Trophoblast cell (in vitro differentiated cells and primary cell): ENCODE measurements at places on chromosomes 2 and 18.
A peak's percentile ranks its signal among the peaks of the same experiment; 100 is the strongest.

DNA sequence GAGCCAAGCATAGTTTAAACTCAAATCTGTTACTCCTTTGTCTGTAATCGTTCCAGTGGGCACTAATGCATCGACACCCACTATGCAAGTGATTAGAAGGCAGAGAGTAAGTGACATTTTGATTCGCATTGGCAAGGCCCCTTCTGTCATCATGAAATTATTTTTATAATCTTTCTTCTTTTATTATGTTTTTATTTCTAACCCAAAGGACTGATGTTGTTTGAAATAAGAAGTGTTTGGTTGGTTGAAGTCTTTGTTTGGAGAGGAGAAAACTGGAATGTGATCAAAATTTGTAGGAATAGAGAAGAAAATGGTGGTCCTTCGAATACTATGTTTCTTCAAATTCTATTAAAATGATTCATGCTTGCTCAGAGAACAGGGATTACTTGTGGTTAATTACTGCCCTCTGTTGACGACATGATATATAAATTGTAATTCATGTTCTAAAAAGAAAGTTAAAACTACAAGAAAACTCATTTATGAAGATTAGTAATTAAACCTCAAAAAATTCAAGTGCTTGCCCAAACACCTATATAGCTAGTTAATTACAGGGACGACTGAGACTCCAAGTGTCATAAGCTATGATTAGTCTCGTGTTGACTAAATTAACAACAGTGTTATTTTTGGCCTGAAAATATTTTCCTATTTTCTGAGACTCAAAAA is 26.4 kb upstream of the TFPI start:
- no peak for DNase-seq

- DNase-seq: no peak
These were observed 31.9 kb upstream of the SNED1 start for GRCh38 chr2:240966457-240966905.

- DNase-seq: no peak
These were observed 119.9 kb upstream of the CAB39 start for GRCh38 chr2:230592775-230593174.

DNA sequence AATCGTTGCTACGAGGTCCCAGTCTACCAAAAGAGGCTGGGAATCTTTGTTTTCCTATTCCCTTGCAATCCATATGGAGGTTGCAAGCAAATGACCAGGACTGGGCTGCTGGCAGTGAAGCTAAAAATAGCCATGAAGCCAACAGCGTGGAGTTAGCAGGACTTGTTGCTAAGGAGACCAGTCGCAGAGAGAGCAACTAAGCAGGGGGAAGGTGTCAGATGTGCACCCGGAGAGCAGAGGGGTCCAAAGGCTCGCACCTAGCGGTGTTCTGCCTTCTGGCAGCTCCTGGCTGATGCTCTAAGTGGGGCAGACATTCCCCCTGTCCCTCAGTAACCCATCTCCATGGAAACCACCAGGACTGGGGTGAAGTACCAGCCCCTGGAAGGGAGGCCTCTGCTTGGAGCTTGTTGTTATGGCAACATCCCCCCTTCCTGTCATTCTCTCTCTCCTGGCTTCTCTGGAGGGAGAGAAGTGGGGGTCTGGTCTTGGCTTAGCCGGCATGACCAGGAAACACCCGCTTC is 84.6 kb downstream of the DNMT3A start:
- no peak for DNase-seq

DNA sequence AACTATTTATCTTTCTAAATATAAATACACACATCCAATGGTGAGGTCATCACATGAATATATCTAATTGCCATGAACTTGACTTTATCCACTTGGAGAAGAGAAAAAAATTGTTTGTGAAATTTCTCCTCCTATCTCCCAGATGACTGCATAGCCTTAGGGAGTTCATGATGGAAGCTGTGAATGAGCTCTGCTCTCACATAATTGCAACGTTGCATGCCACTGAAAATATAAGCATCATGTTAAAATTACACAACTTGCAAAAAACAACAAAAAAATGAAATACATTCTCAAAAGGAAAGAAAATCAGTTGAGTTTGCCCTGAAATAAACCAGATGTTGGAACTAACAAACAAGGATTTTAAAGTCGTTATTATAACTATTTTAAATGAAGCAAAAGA is 50.6 kb upstream of the OSR1 start:
- peak; percentile 12 for DNase-seq

DNA sequence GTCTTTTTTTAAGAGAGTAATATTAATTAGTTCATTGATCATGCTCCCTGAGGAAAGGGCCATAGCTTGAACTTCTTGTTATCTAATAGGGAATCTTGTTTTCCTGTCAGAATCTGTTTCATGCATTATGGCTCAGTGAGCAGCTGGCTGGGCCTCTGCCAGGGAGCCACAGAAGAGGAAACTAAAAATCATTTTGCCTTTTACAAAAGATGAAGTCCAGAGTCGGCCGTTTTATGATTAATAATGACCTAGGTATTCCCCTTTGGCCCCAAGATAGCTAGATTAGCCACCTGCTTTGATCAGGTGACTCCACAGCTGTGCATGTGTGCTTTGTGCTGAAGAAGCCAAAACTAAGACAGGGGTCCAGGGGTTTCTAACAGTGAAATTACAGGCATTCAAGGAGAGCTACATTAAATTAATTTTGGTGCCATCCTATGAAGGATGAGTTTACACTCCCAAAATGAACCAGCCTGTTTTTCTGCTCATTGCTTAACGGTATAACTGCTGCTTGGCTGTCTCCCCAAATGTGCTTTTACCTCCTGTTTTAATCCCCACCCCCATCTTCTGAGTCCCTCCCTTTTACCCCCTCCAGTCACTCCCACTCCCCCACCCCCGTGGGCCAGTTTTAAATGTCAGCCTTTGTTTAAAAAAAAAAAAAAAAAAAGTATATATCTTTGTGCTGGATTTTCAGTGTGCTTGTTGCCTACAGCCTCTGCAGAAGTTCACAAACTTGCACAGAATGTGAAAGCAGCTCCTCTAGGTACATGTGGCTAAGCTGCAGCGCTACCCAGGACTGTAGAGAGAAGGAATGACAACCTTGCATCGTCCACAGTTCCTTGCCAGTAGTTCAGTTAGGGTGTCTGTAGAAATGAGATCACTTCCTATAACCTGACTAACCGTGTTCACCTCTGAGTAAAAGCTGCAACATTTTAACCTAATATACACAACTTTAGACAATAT is 93.1 kb downstream of the CABLES1 start:
- DNase-seq: no peak

GRCh38 chr2:68225119-68225632 is 27.2 kb downstream of the PPP3R1 start:
- peak; percentile 55 for DNase-seq

DNA sequence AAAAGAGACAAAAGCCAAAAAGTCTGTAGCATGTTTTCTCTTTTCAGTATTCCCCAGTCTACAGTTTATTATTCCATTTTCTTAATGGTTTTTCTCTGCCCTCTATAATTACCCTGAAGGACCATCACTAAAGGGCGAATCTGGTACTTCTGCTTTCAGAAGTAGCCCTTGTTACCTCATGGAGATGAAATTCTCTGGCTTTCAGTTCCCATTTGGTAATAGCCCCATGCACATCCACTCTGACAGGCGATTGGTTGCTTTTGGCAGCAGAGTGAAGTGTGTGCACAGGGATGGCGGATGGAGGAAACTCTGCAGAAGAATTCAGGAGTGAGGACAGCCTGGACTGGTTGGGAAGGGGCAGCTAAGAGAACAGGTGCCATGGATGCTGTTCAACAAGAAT is 66.3 kb upstream of the NABP1 start:
- no peak for DNase-seq

DNA sequence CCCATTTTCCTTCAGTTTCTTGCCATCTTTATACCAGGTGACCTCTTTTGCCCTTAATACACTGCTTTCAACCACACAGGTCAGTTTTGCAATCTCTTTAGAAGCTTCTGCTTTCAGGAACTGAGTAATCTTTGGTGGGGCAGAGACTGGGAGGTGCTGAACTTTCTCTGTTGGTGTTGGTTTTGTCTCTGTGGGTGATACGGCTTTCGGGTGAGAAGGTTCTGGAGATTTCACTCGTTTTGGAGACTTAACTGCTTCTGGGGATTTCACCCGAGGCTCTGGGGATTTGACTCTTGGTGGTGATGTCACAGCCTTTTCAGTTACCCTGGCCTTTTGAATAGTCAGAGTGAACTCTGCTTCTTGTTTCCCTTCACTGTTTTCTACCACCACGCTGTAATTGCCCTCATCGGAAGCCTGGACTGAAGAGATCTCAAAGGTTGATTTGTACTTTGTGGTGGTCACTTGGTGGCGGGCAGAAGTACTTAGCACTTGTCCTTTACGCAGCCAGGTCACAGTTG is 50.4 kb downstream of the PLEKHA3 start:
- no peak for DNase-seq

DNA sequence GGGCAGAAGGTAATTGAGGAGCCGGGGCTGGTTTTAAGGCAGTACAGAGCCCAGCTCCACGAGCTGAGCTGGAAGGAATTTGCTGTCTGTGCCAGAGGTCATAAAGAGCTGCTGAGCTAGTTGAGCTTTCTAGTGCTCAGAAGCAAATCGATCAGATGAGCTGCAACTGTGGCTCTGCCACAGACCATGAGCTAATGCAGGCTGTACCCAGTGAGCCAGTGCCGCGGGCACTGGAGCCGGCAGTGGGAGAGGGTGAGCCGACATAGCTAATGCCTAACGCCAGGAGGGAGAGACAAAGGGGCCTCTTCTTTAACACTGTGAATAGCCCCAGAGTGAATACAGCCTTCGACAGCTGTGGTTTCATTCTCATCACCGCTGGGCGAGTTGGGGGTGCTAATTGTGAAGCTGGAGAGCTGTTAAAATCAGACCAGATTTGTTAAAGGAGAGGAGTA is 410.1 kb upstream of the TCF4 start:
- DNase-seq: no peak

DNA sequence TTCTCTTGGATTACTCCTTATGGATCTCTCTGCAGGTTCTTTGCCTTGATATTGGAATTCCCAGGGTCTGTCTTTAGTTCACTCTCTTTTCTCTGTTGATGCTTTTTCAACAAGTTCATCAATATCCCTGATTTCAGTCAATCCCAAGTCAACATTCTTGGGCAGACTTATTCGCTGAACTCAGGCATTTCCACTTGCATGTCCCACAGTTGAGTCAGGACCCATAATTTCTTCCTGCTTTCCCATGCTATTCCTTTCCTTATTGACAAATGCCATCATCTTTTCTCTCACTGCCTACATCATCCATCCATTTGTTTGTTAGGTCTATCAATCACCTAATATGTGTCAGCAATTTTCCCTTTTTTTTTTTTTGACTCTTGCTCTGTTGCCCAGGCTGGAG is 11.6 kb downstream of the GPD2 start:
- no peak for DNase-seq

DNA sequence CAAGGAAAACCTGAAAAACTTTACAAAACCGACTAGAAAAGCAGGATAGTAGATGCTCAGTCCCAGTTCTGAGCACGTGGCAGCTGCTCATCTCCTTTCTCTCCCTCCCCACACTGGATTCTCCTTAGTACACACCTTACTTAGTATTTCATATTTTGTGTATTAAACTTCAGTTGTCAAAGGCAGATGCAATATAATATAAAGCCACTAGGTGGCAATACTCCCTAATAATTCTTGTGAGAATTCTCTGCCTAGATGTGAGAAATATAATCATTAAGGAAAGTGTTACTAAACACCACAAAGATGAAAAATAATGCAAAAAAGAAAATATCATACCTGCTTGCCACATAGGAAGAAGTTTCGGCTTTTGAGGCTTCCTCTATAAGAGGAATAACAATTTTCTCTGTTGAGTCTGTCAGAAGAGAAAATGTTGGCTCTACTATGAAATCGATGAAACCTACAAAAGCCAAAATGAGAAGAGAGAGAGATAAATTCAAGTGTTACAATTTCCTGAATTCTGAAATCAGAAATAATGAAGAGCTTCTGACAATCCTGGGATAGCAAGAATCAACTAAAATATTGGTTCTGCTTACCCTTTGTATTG is 200.6 kb downstream of the PPP1R1C start:
- DNase-seq: peak; percentile 91

DNA sequence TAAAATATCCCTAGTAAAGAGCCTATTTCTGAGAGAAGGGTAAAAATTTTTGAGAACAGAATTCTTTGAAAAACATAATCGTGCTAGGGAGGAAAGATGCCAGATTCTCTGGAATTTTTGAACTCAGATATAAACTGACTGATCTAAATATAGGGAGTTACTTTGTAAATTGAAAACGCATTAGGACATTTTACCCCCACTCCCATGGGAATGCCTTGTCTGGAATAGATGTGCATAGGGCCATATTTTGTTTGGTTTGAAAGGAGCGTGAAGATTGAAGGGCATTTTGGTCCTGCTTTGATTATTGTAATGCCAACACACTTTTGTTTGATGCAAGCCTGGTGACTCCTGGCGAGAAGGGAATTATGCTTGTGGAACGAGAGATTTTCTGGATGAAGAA is 158.7 kb upstream of the DPP10 start:
- no peak for DNase-seq

GRCh38 chr2:16069663-16069932 is 129.2 kb downstream of the MYCN start:
- no peak for DNase-seq

GRCh38 chr18:57772387-57772799 is 30.7 kb downstream of the ATP8B1 start:
- peak; percentile 98 for DNase-seq

- DNase-seq: no peak
These were observed 46.8 kb upstream of the ANKRD62 start for GRCh38 chr18:12046751-12047335.

GRCh38 chr18:24837066-24837465 is 376.6 kb downstream of the HRH4 start:
- DNase-seq: no peak

- DNase-seq: no peak
These were observed 113.8 kb downstream of the KYNU start for GRCh38 chr2:142991295-142991694.

GRCh38 chr2:68819556-68819955 is 51.6 kb downstream of the BMP10 start:
- no peak for DNase-seq

DNA sequence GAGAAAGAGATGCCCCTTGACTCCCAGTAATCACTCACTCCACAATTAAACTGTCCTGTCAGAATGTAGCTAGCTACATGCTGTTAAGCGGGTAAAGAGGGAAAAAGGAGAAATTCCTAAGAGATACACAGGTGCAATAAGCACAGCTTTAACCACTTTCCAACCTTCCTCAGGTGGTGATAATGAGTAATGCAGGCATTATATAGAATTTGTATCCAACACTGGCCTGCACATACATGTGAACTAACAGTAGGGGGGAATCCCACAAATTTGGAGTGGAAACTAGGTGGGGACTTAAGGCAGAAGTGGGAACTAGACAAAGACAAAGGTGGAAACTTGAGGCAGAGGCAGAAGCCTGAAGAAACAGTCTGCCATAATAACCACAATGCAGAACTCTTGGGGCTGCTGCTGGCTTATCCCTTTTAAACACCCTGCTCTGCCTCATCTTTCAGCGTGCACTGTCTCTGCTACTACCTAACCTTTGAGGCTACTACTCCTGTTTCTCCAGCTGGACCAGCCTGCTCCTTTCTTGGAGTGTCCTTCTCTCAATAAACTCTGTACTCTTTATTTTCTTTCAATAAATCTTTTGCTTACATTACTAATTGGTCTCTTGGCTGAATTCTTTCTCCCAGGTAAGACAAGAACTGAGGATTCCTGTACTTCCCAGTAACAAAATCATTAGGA is 259.7 kb downstream of the PDE11A start:
- DNase-seq: no peak
